ENCODE measurements at places on chromosomes 2 and 18.

GRCh38 chr18:70368903-70369302, 80.1 kb downstream of the SOCS6 start:
- DNase-seq, result no peak

GRCh38 chr18:45548614-45549013, 66.7 kb upstream of the SLC14A2 start:
- no peak for DNase-seq

DNA sequence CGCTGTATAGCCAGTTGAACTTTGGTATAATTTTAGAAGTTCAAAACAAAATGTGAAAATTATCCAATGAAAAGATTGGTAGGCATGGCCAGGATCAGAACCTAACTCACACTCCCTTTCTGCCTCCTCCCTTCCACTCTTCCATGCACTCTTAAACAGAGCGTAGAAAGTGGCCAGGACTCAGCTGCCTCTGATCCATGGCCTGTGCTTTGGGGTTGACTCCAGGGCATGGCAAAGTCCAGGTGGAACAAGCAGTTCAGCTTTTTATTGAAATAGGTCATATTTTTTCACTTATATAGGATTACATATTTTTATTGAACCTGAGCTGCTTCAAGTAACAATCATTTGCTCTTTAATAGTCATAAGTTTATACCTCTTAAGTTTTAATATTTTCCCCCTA, 26.2 kb downstream of the INPP1 start:
- no peak for DNase-seq

GRCh38 chr2:14408695-14409094, 223.8 kb upstream of the LRATD1 start:
- DNase-seq, result no peak

- DNase-seq, result no peak
Observed at GRCh38 chr2:66428986-66429612, 5.8 kb upstream of the MEIS1 start.

GRCh38 chr2:180656455-180656847, 324.0 kb upstream of the UBE2E3 start:
- no peak for DNase-seq

GRCh38 chr2:75453384-75454240, 107.1 kb downstream of the EVA1A start:
- no peak for DNase-seq

DNA sequence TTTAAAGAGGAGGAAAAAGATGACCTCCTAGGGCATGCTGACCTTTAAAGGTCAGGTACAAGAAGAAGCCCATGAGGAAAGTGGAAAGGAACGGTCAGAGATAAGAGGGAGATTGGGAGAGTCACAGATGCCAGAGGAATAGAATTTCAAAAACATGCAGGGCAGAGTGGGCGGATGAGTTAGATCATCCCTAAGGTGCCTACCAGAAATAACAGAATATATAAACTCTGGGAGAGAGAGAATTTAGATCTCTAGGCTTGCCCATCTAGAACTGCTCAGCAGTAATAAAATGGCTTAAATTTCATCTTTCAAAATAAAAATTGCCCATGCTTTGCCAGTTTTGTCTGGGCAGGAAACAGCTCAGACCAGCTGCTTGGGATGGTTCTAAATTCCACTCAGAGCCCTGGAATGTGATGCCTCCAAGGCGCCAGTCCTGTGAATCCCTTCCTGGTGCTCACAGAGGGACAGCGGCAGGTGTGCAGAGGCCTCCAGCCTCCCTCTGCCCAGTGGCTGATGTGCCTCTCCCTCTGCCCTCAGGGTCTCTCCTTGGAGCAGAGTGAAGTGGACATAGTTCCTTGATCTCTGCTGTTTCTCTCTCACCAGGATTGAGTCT, 130.9 kb downstream of the ANTXR1 start:
- no peak for DNase-seq

GRCh38 chr2:237073552-237073951, 12.1 kb upstream of the COPS8 start:
- DNase-seq, result no peak

DNA sequence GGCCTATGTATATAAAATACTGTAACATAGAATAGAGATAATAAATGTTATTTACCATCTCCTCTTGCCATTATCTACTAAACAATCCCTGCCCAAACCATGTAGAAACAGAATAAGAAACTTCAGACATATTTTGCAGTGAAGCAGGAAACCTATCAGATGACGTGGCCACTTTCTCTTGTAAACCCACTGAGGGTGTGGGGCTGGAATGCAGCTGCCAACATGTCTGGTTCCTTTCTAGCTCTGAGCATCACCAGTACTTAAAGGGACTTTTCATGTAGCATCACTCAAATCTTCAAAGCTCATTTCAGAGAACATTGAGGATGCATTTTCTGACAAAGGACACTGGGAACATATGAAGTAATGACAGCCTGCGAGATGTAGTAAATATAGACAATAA, 251.8 kb downstream of the LPIN1 start:
- DNase-seq, result no peak

DNA sequence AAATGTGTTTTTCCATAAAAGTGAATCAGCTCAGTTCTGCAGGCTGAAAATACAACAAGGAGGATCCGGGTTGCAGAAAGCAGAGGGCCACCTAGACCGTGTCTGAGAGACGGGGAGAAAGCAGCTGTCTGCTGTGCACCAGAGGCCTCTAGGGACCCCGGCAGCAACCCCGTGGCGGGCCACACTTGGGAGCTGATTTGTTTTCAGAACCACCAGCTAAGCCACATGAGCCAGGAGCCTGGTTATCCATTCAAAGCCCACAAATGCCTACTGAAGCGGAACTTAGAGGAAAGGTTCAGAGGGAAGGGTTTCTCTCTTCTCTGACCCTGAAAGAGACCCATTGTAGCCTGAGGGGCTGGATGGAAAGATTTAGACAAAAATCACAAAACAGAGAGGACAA, 28.4 kb upstream of the ID2 start:
- DNase-seq, result no peak

- no peak for DNase-seq
Observed at GRCh38 chr18:74082742-74083556, 64.7 kb downstream of the FBXO15 start.
